G401 (cell line): ENCODE measurements at places on chromosomes 7 and 10. TPM values are rescaled to one million over a fixed set of nuclear protein-coding genes. Genes with fewer than 3 reads are reported as not detected.

Gene C10orf143
- 2.9 TPM in 1 of 2 replicates, not detected in the other for total RNA-seq

Gene SCART1
- total RNA-seq: 0.10 and 0.18 TPM in 2 replicates

Gene CALML5
- not detected in 2 replicates for total RNA-seq

Gene SLC18A2
- not detected in 2 replicates for total RNA-seq

DNA sequence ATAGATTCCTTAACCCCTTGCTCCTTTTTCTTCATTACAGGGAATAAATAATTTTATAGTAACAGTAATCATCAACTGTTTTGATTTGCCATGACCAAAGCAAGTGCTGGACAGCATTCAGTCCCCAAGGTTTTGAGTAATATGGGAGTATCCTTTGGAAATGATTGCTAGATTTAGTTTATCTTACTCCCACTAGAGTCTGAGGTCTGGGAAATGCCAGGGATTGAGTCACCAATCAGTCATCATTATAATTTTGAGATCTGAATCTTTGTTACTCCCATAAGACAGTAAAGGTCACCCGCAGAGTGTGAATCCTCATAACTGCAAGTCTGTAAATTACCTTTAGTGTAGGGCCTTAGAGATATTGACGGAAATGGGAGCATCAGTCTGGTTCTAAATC lies 133.7 kb upstream of the SEMA3E start:
- DNase-seq: no peak

GRCh38 chr7:136685501-136686173 lies 182.8 kb upstream of the CHRM2 start:
- DNase-seq: no peak

GRCh38 chr7:33720870-33721269 lies 184.5 kb upstream of the BMPER start:
- DNase-seq: no peak

- DNase-seq: no peak
Measured at GRCh38 chr7:98254951-98255610, 3.0 kb upstream of the TECPR1 start.

GRCh38 chr10:51488766-51489408 lies 210.5 kb downstream of the CSTF2T start:
- DNase-seq: no peak

- no peak for DNase-seq
Measured at GRCh38 chr7:17471325-17471724, 172.9 kb downstream of the AHR start.

GRCh38 chr10:103188853-103189252 lies 4.2 kb downstream of the NT5C2 start:
- no peak for DNase-seq

DNA sequence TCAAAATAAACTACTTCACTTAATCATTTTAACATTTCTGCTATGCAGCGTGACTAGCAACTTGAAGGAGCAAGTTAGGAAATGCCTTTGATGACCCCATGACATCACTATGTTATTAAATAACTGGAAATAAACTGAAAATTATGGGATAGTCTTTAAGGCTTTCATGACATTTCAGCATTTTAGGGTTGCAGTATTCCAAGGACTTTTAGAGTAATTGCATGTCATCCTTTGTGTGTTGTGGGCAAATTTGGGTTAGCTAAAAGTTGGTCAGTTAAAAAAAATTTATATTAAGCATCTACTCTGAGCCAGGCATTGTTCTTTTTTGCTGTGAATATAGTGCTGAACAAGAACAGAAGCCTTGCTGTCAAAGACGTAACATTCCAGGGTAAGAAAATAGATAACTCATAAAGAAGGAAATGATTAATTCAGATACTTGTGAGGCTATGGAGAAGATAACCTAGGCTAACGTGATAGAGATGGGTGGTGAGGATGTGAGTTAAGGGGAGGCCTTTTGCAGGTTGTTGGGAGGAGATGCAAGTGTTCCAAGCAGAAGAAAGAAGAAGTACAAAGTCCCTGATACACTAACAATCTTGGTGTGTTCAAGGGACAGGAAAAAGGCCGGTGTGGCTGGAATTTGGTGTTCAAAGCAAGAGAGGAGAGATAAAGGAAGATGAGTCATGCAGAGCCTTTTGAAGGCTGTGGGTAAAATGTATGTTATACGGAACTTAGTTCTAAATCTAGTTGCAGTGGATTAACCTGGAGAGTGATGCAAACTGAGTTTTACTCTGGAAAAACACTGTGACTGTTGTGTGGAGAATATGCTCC lies 610.2 kb downstream of the AUTS2 start:
- DNase-seq: no peak

DNA sequence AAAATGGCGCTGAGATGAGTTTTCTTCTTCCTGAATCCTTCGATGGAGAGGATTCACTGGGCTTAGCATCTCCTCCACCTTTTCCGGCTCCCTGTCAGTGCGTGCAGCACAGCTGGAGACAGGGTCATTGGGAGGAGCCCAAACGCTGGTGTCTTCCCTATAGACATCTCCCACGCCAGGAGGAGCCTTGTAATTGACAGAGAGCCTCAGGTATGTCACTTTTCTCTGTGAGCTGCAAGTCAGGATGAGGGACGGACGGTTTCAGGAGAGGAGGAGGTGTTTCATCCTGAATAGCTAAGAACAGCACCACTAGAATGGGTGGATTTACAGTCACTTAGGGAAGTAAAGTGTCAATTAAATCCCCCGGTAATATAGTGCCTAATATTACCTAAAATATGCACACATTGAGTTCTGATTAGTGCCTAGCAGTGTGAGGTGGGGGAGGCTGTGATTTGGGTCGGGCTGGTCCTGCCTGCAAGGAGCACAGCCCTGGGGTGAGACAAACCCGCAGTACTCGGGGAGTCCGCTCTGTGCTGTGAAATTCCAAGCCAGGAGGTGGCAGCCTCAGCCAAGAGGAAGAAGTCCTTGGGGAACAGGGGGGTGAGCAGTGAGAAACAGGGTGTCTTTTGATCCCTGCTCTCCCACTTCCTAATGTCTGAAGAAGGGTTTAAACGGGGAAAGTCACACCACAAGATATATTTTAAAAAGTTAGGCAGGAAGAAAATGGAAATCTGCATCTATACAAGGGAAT lies 28.2 kb downstream of the IL15RA start:
- peak; percentile 12 for DNase-seq

- DNase-seq: no peak
Measured at GRCh38 chr7:139131-139530, 53.2 kb upstream of the FAM20C start.

DNA sequence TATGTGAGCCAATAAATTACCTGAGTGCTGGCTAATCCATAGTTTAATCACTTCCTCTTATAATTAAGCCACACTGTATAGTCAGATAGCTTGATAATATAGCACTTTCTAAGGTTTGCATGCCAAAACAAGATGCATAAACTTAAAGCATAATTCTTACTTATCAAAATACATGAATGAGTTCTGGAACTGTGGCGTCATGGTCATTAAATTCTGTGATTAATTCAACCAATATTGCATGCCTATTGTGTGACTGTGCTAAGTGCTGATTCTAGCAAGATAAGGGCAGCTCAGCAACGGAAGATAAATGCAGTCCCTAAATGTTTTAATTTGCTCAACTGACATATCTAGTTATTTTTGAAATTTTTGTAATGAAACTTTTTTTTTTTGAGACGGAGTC lies 29.7 kb downstream of the HOXA1 start:
- DNase-seq: no peak
